ENCODE measurements at places on chromosomes 7 and 10.

- DNase-seq: peak; percentile 26
Measured at GRCh38 chr10:115129752-115130151, 36.6 kb downstream of the ATRNL1 start.

GRCh38 chr10:62541811-62542210, 167.6 kb downstream of the ZNF365 start:
- DNase-seq: no peak

- no peak for DNase-seq
Measured at GRCh38 chr10:106911096-106911495, 253.4 kb downstream of the SORCS1 start.

- no peak for DNase-seq
Measured at GRCh38 chr7:118629898-118630438, 405.5 kb downstream of the ANKRD7 start.

DNA sequence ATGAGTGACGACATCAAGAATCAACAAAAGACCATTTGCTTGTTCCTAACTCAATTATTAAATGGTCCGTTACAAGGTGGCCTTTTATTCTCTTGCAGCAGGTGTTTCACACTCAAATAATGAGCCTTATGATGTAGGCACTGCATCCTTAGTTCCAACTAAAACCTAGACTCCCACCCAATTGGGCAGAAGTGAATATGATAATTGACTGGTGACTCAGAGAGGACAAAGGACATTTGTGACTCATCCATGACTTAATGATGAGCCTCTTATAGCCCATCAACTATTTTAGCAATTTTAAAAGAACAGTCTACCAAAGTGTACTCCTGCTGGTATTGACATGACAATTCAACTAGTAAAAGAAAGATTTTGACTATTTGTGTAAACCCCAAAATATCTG, 1027.8 kb upstream of the PHF14 start:
- DNase-seq: no peak

- DNase-seq: no peak
Measured at GRCh38 chr10:116688241-116688711, 54.1 kb downstream of the HSPA12A start.

DNA sequence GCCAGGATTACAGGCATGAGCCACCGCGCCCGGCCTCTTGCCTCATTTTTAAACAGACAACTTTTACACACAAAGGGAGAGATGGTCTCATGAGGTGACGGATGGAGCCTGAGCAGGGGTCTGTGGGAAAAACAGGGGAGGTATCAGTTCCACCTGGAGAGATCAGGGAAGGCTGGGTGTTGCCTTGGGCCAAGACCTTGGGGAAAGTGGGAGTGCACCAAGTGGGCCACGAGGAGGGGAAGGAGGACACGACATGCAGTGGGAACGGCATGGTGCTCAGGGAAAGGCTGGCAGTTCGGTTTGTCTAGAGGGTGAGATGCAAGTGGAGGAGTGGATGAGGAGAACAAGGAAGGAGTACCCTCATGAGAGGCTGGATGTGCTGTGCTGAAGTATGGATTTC, 8.9 kb upstream of the ZNF777 start:
- DNase-seq: no peak

DNA sequence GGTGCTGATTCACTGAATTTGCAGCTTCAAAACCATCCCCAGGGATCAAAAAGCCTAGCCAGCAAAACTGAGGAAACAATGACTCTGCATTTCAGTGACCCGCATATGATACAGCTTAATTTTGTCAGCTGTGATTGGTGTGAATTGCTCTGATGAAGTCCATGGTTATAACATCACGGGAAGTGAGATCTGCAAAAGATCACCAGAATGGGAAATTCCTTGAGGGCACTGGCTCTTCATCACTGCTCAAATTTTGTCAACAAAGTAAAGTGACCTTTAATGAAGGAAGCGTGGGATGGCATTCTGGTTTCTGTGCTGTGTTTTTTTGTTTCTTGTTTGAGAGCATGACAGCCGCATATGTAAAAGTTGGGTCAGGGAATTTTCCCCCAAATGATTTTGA, 745.9 kb downstream of the GATA3 start:
- DNase-seq: no peak

GRCh38 chr7:16241017-16241416, 180.3 kb downstream of the CRPPA start:
- DNase-seq: no peak

- DNase-seq: no peak
Measured at GRCh38 chr7:70857793-70858545, 274.0 kb upstream of the GALNT17 start.

- no peak for DNase-seq
Measured at GRCh38 chr7:89602984-89603383, 551.3 kb upstream of the STEAP1 start.

DNA sequence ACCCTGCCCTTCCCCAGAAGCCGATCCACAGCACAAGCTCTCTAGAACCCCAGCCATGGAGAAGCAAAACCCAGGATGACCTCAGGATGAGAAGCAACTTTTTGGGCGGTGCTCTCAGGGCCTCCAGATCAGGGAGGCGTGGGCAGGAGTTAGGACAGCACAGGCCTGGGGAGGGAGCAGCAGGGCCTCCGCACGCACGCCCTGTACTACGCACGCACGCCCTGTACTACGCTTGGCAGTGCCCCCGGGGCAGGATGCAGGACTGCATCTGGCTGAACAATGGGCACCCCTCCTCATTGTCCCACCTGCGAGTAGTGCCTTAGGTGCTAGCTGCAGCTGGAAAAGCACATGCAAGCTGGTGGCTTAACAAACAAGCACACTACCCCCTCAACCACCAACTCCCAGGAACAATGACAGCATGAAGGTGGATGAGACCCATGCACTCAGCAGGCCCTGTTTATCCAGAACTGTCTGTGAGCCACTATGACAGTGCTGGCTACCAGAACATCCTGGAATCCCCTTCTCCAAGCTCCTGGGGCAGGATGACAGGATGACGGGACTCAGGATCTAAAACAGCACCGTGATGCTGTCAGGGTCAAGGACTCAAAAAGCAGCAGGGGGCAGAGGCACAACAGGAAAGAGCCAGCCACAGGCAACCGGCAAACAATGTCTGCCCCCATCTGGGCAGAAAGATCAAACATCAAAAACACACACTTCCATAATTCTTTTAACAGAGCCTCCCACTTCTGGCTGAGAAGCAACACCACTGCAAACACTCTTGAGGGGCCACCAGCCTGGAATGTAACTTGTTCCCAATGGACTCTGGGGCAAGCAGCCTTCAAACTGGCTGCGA, 11.8 kb downstream of the PODXL start:
- peak; percentile 21 for DNase-seq

DNA sequence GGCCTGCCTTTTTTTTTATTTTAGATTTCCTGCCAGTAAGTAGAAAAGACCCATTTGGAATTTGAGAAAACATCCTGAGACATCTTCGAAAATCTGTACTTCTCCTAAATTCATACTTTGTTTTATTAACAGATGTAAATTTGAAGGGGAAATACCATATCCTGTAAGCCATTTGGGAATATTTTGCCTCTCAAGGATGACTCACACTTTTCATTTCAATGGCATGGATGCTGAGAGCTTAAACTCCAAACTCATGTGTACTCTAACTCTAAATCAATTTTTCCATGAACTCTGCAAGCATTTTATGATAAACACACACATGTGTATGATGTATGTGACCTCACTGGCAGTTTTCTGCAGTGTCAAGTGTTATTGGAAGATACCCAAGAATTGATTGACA, 89.0 kb downstream of the SEMA3A start:
- no peak for DNase-seq

DNA sequence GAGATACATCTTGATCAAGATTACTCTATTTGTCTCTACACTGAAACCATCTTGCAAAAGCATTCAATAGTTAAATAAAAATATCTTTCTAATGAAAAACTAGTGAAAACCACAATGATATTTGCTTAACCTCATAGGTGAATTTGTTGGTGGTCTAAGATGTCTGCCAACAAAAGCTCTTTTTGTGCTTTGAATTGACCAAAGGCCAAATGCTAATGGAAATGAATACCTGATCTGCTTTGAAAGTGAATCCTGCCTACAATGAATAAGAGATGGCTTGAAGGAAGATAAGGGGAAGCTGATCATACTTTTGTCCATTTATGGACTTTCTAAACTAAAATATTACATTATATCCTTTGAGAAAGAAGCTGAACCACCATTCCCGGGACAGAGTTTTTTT, 228.9 kb upstream of the ETV1 start:
- no peak for DNase-seq

DNA sequence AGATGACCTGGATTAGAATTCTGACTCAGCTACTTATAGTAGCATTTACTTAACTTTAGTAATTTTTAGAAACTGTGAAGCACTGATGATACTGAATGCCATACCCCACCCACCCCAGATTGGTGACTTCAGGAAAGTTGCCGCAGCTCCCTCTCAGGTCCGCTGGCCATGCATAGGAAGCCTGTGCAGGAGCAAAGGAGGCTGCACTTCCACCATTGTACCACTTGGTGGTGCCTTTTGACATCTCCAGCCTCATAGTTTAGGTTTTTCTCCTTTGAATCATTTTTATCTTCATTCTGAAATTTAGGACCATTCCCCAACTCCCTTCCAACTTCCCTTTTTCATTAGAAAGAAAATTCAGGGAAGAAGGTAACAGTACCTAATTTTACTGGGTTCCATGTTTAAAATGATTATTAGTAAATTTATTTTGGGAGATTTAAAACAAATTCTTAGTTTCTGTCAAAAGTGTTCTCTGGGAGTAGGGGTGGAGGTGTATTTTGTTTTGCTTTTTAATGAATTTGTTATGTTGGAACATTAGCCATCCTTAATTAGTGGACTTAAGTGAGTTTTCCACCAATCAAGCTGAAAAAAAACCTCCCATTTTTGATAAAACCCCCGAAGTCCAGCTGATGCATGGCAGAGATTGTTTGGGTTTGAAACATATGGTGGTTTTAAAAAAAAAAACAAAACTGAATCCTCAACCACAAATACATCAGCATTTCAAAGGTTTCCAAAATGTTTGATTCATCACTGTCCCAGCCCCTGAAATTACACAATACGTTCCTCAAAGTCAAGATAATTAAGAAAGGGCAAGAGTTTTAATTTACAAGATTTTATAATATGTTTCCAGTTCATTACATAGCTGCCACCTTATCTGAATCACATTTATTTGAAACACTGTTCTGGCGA, 109.6 kb downstream of the WNT2 start:
- DNase-seq: peak; percentile 71

- no peak for DNase-seq
Measured at GRCh38 chr7:99623702-99624447, 7.1 kb downstream of the ZSCAN25 start.

GRCh38 chr7:78543976-78544375, 745.4 kb downstream of the PHTF2 start:
- no peak for DNase-seq

- no peak for DNase-seq
Measured at GRCh38 chr10:42556931-42557330, 81.4 kb downstream of the ZNF33B start.
